Activated naive CD8-positive, alpha-beta T cell treated with anti-CD3 and anti-CD28 coated beads, Interleukin-2, amount 50 U/mL, for 24 hours (primary cell): ENCODE measurements at places on chromosomes 2 and 18.

DNA sequence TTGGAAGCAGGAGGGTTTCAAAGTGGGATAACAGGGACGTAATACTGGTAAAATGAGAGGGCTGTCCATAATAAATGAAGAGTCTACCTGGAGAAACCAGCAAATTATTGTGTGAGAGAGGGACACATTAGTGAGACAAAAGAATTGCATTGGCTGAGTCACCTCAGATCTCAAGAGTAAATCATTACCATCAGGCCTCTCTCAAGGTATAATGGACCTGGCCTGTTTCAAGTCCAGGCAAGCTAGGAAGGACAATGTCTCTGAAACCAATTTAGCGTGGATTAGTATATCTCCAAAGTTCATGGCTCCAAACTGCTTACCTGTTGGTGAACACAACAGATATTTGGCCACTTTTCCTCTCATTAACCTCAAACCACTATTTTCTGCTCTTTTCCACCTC is 471.4 kb downstream of the CMPK2 start:
- no peak for DNase-seq

DNA sequence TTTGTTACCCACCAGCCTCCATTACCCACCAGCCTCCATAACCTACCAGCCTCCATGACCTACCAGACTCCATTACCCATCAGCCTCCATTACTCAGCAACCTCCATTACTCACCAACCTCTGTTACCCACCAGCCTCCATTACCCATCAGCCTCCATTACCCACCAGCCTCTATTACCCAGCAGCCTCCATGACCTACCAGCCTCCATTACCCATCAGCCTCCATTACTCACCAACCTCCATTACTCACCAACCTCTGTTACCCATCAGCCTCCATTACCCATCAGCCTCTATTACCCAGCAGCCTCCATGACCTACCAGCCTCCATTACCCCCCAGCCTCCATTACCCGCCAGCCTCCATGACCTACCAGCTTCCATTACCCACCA is 133.3 kb upstream of the HS6ST1 start:
- DNase-seq, result no peak

DNA sequence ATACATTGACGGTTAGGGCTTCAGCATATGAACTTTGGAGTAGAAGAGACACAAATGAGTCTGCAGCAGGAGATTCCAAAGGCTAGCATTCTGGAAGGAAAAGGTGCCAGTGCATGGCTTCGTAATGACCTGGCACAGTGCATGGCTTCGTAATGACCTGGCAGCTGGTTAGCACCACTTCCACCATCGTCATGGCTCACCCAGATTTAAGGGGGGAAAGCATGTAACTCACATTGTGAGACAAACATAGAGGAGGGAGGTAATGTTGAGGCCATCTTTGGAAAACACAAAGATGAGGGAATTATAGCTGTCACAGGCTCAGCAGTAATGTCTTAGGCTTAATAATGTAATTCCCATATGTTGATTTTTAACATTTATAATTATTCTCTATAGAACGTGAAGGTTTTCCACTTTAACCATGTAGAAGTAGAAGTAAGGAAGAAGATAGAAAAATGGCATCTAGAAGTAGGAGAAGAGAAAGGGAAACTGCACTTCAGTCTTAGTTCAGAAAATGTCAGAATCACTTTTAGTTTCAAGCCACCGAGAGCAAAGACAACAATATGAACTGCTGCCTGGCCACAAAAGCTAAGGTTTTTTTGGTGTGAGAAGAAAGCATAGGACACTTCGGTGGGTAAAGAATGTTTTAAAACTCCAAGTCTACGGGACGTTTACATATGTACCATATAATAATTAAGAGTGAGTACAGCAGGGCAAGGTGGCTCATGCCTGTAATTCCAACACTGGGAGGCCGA is 6.8 kb upstream of the STK25 start:
- DNase-seq, result no peak

DNA sequence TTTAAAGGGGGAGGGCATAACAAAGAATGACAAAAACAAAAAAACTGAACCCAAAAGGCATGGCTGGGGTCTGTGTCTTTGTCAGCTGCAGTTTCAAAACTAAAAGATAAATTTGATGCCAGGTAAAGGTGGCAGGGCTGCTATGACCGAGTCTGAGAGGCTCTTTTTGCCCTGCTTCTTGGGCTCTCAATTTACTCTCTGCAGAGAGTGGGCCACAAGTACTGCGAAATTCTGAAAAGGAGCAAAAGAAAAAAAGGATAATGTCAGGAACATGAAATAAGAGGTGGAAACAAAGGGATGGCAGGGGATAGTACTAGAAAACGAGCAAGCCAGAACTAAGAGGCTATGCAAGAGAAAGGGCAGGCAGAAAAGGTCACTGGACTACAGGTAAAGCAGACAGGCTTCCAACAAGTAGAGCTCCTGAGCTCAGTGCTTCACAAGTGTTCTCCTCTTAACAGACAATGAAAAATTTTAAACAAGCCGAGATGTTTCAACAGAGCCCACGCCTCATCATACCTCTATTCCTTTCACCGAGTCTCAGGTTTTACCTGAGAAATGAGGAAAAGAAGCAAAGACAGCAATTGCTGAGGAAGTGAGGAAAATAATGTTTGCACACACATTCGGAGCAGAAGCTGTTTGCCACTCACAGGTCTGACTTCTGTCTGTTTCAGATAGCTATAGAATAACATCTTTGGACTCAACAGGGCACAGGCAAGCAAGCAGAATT is 7.3 kb downstream of the IRS1 start:
- DNase-seq, result no peak

GRCh38 chr2:64653109-64654062 is at the start of gene SERTAD2:
Gene SERTAD2 (minus strand): TSS chr2:64653913. CDS start chr2:64636871, 17,042 bp downstream.
- DNase-seq, result peak; percentile 83
